ENCODE measurements at places on chromosomes 11 and 22.

DNA sequence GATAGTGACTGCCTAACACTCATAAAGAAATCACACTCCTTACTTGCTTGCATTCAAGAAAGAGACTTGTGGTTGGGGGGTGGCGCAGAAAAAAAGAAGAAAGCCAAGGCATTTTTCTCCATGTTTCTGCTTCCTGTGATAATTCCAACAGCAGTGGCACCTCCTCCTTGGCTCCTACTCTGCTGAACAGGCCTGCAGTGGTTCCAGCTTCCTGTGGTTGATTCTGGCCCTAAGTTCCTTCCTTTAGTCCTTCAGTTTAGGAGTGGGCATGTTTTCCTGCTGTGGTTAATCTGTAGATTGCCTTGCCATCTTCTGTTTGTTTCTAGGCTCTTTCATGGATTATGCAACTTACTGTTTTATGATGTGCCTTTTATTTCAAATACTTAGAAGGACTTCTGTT is 940.4 kb downstream of the DLG2 start:
- no peak for DNase-seq

GRCh38 chr11:118142809-118143208 is 9.8 kb downstream of the SCN4B start:
- DNase-seq, result peak; percentile 10

- DNase-seq, result no peak
These were observed 1.5 kb upstream of the NDUFS8 start for GRCh38 chr11:68028802-68029545.

- no peak for DNase-seq
These were observed 16.2 kb downstream of the ATG13 start for GRCh38 chr11:46633291-46634217.

GRCh38 chr11:17766073-17766359 is 31.4 kb downstream of the KCNC1 start:
- DNase-seq, result no peak

- no peak for DNase-seq
These were observed 30.0 kb downstream of the RASSF10 start for GRCh38 chr11:13039126-13039525.

GRCh38 chr11:69010361-69010891 is 2.6 kb downstream of the MRGPRF start:
- no peak for DNase-seq

GRCh38 chr11:75503531-75504099 is 22.1 kb downstream of the GDPD5 start:
- no peak for DNase-seq

DNA sequence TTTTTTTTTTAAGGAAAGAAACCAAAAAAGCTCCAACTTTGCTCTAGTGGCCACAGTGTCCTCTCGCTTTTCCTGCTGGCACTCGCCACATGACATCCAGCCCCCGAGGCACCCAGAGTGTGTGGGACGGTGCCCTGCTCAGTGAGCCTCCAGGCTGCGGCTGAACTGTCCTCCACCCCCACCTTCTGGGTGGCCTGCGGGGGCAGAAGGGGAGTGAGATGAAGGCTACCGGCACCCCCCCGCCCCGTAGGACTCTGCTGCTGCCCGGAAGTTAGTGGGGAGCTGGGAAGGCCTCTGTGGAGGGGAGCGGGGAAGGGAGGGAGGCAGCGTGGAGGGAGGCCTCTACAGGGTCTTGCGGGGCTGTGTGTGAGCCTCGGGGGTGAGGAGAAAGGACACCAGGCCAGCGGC is 264.4 kb downstream of the CTTN start:
- no peak for DNase-seq

DNA sequence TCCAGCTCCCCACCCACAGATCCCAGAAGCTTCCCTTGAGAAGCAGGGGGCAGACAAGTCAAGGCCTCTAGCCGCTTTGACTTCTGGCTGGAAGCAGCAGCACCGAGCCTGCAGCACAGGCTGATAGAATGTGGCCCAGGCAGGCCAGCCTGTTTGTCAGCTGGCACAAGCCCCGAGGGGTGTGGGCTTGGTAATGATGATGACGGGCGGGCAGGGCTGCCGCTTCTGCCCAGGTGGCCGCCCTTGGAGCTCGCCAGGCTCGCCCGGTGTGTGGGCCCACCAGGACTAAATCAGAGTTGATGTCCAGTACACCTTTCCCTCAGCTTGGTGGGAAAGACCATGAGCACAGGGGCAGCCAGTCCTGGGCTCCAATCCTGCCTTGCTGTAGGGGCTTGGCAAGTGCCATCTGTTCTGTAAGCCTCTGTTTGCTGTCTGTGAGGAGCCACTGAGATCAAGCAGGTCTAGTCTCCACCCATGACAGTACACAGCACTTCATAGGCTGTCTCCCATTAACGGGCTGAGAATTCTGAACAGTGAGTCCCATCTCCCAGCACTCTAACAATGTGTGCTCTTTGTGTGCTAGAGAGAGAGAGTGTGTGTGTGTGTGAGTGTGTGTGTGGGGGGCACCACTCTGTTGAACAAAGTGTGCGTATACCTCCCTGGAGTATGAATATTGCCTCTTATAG is 26.8 kb downstream of the MICAL2 start:
- DNase-seq, result no peak

DNA sequence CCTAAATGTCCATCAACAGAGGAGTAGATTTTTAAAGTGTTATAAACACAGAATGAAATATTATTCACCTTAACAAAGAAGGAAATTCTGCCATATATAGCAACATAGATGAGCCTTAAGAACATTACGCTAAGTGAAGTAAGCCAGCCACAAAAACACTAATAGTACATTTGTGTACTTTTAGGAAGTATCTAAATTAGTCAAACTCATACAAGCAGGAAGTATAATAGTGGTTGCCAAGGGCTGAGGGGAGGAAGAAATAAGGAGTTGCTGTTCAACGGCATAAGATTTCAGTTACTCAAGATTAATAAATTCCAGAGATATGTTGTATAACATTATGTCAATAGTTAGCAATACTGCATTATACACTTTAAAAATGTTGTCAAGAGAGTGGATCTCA is 181.7 kb upstream of the ZC3H12C start:
- DNase-seq, result no peak

- DNase-seq, result no peak
These were observed 85.1 kb upstream of the BLID start for GRCh38 chr11:122201106-122201505.

DNA sequence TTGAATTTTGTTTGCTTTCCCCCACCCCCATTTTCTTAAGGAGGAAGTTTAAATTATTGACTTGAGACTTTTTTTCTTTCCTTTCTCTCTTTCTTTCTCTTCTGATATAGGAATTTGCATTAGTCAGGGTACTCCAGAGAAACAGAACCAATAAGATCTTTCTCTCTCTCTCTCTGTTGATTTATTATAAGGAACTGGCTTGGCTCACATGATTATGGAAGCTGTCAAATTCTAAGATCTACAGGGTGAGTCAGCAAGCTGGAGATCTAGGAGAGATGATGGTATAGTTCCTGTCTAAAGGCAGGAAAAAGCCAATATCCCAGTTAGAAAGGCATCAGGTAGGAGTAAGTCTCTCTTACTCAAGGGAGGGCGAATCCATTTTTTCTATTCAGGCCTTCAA is 64.0 kb downstream of the CCDC81 start:
- DNase-seq, result no peak

GRCh38 chr11:35610631-35611030 is 7.6 kb upstream of the FJX1 start:
- no peak for DNase-seq

GRCh38 chr22:36073476-36073875 is 44.9 kb upstream of the RBFOX2 start:
- no peak for DNase-seq

DNA sequence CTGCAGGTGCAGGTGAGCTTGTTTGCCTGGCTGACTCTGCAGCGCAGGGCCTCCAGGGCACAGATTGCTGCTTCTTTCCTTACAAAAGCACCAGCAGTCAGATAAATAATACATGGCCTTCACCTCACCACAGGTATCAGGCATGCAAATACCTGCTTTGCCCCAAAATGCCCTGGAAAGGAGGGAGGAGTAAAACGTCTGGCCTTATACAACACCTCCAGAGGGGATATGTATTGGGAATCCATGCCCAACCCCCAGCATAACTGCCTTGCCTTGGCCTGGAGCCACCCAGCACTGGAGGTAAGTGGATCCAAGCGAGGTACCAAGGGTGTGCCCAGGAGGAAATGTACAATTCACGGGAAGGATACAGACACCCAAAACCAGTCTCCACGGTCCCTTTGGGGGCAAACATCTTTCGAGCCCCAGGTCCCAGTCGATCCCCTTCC is 860 bp downstream of the TMEM184B start:
- DNase-seq, result no peak

- DNase-seq, result peak; percentile 37
These were observed 23.5 kb downstream of the TP53I11 start for GRCh38 chr11:44927174-44927661.

DNA sequence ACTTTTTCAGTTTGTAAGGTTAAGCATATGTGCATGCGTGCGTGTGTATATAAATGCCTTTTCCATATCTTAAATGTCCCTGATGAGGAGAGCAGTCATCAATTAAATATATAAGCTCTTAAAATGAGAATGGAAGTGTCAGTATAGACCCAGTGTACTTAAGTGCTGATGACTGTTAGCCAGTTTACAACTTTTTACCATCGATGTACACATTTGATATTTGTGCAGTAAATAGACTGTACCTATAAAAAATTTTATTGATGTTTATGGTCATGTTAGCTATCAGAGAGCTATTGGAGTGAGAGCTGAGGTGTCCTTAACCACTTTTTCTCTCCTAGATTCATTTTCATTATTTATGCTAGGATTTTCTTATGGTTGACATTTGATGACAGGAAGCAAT is 45.4 kb downstream of the TRAF6 start:
- no peak for DNase-seq

- no peak for DNase-seq
These were observed 3.8 kb upstream of the CBLIF start for GRCh38 chr11:59849129-59849528.

DNA sequence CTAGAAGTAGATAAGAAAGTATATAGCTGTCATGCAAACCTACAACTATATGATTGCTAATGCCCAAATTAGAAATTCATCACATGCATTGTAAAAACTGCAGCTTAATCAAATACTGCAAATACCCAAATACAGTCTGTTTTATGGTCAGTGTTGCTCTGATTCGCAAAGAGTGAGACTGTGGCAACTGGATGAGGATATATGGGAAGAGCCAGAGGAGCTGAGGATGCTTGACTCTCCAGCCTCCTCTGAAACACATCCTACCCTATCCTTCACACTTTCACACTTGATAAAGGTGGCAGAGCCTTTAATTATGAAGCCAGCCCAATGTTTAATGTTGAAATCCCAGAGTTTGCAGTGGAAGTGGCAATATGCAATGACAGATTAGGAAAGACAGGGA is 21.9 kb upstream of the OR2AT4 start:
- DNase-seq, result no peak

GRCh38 chr22:29435236-29436136 is 2.9 kb upstream of the RFPL1 start:
- no peak for DNase-seq

- no peak for DNase-seq
These were observed 683.9 kb downstream of the TBC1D22A start for GRCh38 chr22:47446331-47446730.

DNA sequence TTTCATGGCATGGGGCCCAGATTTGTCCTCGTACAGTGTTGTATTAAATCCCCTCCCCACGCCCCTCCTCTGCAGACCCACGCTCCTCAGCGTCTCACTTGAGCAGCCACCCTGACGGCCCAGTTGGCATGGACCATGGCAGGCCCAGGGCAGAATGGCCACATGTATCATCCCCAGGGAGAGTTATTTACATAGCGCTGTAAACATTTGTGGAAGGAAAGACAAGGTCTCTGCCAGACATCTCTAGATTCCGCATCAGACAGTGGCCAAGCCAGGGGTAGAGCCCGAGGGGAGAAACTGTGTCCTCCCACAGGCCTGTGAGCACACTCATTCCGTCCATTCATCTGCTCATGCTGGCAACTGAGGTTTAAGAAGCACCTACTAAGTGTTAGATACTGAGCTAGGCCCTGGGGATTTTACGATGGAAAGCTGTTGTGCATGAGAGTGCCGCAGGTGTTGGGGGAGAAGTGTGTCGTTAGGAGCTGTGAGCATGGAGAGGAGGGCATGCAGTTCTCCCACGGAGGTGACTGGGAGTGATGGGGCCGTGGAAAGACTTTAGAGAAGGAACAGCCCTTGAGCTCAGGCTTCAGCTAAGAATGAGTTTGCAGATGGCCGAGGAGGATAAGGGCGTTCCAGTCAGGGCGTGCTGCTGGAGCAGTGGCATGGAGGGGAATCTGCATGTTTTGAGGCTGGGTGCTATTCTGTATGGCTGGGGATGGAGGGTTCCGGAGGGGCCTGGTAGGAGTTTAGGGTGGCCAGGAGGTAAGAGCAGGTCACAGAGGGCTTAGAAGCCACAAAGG is 94.9 kb downstream of the GRIK4 start:
- no peak for DNase-seq

- no peak for DNase-seq
These were observed 1133.4 kb upstream of the CCDC90B start for GRCh38 chr11:84419616-84420015.

- no peak for DNase-seq
These were observed 20.1 kb downstream of the TMEM218 start for GRCh38 chr11:125091247-125091876.

DNA sequence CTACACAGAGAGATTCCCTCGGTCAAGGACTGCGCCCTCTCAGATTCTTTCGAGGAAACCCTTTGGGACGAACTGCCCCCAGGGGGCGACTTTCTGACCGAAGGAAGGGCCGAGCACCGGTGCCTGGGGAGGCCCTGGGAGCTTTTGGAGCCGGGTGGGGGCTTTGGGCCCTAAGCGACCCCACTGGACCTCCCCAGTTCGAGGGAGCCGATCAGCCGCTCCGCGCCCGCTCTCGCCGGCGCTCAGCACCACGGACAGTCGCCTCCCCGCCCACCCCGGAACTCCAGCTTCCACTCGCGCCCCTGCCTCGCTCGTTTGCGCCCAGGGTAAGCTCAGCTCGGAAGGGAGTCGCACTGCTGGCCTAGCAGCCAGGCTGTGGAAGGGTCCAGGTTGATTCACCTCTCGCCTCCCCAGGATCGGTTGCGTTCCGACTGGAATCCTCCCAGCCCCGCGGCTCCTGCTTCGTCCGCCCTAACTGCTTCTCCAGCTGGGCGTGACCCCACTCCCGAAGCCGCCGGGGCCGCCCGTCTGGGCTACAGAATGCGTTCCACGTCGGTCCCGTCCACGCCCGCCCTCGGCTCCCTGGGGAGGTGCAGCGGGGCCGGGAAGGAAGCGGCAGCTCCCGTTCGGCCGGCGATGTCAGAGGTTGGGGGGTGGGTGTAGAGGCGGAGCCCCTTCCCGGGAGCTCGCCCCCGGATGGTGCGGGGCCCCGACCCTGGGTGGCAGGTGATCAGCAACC is 428 bp downstream of the SCN3B start:
- no peak for DNase-seq
